ENCODE measurements at places on chromosomes 6 and 20.

DNA sequence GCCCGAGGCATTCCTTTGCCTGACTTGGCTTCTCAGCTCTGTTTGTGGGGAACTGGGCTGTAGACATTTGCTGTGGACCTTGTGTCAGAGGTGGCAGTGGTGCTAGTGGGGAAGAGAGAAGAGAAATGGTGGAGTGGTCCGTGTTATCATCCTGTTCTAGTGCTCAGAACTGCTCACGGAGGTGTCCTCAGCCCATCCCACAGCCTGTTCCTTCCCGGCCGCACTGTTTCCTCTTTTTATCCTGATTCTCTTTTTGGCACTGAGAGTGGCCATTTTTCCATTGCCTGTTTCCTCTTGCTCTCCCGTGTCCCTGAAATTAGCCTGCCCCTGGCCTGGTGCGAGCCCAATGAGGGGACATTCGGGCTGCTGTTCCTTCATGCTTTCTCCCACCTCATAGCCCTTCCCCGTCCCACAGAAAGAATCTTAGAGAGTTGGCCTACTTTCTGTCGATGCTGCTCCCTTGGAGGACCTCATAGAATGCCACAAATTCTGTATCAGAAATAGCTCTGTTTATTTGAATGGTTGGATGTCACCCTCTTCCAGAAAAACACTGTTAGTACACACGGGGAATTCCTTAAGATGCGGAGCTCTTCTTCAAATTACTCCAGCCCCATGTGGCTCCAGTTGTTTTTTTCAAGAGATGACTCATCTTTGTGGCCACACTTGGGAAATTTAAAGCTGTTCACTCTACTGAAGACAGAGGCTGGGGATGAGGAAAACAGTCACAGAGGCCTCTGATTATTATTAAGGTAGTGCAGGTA lies 26.1 kb downstream of the FARS2 start:
- DNase-seq = no peak

DNA sequence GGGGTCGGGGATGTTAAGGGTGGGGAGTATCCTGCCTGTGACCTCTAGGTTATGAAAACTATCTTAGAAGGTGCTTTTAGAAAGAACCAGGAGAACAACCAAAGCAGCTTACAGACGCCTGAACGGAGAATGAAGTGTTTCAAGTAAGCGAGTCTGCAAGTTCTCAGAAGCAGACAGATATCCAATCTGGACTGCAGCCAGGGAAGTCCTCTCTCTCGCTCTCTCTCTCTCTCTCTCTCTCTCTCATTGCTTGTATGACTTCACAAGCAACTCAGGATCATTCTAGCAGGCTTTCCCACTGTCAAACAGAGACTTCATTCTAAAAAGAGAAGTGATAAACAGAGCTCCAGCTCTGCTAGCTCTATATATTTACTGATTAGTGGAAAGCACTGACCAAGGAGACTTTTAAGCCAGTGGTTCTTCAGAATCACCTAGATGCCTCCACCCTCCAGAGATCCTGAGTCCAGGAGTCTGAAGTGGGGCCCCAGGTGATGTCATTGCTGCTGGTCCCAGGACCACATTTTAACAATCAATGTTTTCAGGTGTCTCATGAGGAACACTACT lies 6.0 kb downstream of the TCF21 start:
- no peak for DNase-seq

DNA sequence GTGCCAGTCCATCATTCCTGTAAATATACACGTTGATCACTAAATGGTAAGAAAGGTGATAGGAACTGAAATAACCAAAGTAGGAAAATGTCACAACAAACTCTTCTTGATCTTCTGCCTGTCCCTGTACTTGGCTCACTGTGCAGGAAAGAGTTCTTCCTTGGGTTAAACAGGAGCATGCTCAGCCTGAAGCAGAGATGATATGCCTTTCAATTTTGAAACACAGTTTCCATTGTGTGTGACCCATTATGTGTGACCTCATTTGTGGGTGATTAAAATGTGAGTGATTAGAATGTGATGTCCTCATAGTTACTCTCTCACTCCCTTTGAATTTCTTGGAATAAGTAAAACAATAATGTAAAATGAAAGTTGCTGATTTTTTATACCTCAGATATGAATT lies 427.2 kb upstream of the AGPAT4 start:
- no peak for DNase-seq

DNA sequence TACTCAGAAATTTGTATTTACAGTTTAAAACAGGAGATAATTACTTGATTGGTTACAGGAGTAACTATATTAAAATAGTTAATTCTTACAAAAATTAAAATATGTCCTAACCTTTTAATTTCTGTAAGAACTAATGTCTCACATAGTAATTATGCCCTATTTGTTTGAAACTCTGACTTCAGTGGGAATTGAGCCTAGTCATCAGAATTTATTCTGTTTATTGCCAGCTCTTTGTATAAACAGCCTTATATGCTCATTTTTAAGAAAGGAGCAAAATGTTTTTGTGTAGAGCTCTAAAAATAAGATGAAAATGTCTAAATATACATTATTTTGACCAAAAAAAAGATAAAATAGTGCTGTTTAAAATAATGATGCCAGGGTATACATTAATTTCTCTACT lies 21.5 kb downstream of the TRMT11 start:
- DNase-seq = no peak

- DNase-seq = no peak
Observed at GRCh38 chr6:31173406-31173805, 2.9 kb upstream of the POU5F1 start.

GRCh38 chr20:14219801-14220461 lies 117.5 kb downstream of the FLRT3 start:
- no peak for DNase-seq

- no peak for DNase-seq
Observed at GRCh38 chr20:51347831-51348230, 194.7 kb downstream of the NFATC2 start.

GRCh38 chr20:40262219-40262618 lies 426.8 kb downstream of the MAFB start:
- DNase-seq = no peak

DNA sequence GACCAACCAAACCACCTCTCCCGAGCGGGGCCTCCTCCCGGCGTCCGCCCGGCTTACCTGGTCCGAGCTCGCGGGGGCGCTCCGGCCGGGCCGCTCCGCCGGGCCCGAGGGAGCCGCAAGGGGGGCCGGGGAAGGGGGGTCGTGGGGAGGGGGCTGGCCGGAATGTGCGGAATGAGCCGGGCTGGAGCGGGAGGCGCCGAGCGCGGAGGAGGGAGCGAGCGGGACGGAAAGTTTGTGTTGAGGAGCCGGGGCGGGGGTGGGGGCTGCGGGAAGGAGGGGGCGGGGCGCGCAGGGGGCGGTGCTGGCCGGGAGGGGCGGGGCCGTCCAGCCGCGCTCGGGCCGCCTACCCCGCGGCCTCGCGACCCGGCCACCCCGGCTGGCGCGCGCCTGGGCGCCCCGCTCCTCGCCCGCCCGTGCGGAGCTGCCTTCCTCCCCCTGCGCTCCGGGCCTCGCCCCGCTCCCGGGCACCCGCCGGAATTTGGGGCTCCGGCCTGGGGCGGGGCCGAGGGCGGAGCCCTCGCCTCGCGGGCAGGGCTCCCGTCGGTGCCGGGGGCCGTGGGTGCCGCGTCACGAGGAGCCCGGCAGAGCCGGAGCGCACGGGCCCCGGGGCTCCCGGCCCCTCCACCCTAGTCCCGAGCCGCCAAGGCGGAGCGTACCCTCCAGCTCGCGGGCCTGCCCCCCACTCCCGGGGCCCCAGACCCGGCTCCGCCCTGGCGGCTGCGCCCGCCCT lies at the start of gene TEAD3:
Gene TEAD3 (minus strand): TSS at position 239 of the 730 bp plus-strand sequence.
- peak; percentile 18 for DNase-seq

DNA sequence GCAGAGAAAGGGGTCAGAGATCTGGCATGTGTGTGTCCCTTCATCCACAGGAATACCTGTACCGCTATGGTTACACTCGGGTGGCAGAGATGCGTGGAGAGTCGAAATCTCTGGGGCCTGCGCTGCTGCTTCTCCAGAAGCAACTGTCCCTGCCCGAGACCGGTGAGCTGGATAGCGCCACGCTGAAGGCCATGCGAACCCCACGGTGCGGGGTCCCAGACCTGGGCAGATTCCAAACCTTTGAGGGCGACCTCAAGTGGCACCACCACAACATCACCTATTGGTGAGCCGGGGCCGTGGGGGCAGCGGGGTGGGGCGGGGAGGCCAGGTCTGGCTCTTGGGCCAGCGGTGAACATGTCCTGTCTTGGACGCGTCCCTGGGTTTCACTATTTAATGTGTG lies 1.1 kb downstream of the MMP9 start:
- no peak for DNase-seq

GRCh38 chr6:156579564-156579963 lies 197.6 kb upstream of the ARID1B start:
- DNase-seq = no peak

DNA sequence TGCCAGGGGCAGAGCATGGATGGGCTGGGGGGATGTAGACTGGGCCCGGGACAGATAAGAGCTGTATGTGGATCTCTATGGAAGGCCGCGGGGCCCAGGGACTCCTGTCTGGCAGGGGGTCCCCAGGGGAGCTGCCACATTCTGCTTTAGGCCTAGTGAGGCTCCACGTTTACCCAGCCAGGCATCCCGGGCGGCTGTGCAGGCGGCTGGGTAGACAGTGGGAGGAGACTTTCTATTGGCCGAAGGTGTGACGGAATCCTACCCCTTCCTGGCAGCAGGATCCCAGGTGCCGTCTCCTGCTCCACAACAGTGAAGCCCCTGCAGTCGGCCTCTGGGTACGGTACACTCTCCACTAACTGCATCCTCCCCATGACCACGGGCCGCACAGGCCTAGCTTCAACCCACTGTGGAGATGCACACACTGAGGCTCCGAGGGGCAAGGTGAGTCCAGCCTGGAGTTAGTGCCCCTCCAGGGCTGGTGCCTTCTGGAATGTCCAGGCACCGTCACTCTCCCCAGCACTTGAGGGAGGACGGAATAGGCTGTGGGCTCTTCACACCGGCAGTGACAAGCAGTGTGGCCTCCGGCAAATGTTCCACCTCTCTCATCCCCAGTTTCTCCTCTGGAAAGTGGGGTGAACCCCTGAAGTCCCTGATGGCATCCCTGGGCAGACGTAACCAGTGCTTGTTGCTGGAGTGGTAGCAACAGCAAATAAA lies 36.8 kb upstream of the ZBP1 start:
- no peak for DNase-seq

GRCh38 chr20:58021481-58021880 lies 207.0 kb downstream of the ANKRD60 start:
- no peak for DNase-seq

DNA sequence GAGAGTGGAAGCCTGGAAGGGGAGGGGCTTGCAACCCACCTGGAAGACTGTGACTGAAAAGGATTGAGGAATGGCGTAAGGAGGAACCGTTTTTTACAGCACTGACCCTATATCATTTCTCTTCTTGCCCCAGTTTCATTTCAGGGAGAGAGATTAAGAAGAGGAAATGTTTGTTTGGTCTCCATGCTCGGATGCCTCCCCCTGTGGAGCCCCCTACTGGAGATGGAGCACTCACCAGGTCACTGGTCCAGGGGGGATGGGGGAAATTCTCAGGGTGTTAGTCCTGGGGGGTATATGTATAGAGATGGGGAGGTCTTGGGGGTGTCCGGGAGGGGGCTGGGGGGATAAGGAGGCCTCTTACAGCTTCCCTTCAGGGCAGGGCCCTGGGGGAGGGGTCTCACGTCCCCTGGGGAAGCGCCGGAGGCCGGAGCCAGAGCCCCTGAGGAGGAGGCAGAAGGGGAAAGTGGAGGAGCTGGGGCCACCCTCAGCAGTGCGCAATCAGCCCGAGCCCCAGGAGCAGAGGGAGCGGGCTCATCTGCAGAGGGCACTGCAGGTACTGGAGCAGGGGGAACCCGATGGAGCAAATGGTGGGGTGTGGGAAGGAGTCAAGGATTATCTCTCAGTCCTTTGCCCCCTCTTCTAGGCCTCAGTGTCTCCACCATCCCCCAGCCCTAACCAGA lies 3.2 kb downstream of the CUTA start:
- DNase-seq = no peak

- DNase-seq = no peak
Observed at GRCh38 chr6:36809941-36810803, 29.1 kb downstream of the CPNE5 start.

GRCh38 chr6:6915813-6916547 lies 191.8 kb upstream of the RREB1 start:
- DNase-seq = no peak

GRCh38 chr6:88989215-88989614 lies 25.8 kb upstream of the RNGTT start:
- DNase-seq = no peak

GRCh38 chr20:58888521-58889333 lies 36.2 kb downstream of the GNAS start:
- peak; percentile 49 for DNase-seq

DNA sequence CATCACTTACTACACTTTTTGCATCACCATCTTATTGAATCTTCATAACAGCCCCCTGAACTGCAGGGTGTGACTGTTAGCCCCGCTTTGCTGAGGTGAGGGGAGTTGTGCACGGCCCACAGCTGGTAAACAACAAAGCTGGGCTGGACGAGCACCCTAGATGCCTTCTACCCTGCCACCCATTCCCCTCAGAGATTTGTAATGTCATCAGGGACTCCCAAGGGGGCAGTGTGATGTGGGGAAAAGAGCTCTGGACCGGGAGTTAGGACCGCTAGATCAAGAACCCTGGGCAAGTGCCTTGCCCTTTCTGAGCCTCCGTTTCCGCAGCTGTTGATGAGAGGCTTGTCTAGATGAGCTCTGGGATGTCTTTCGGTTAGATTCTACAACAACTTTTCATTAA lies 20.9 kb downstream of the PKIG start:
- DNase-seq = no peak

DNA sequence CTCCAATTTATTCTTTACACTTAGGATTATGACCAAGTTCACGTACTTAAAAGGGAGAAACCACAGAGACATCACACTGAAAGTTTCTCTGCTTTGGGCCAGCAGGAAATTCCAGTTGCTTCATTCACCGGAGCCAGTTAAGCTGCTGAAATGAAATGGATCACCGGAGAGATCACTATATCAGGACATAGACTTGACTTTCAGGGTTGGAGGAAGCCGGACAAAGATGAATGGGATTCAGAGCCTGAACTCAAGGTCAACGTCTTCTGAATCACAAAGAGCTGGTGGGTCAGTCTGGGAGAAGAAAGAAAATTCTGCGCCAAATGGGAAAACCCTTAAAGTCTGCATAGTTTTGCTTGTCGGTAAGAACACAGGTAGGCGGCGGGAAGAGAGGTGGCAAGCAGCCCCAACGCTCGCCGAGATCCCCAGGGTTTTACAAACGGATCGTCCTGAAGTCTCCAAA lies 81.9 kb upstream of the CCDC28A start:
- no peak for DNase-seq

GRCh38 chr6:63690221-63690620 lies 54.6 kb downstream of the PHF3 start:
- no peak for DNase-seq

- no peak for DNase-seq
Observed at GRCh38 chr20:37558779-37559178, 31.1 kb upstream of the BLCAP start.

DNA sequence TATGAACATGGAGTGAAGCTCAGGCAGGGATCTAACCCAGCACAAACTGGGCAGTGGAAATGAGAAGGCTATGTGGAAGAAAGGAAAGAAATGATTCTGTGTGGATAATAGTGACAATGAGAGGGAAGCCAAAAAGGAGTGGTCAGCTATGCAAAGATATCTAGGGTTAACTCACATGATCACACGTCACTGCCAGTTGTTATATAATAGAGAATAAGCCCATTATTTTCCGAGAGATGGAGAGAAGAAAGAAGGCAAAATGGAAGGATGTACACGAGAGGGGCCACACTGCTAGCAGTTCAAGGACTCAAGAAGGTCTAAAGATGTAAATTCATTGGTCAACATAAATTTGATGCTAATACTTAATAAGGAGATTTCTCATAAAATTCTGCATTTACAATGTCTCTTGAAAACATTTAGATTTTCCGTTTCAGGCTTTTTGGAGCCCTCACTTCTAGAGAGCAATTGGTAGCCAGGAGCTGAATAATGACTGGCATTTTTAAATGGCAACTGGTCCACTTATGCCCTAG lies 18.8 kb upstream of the RCAN2 start:
- DNase-seq = no peak

Measured in stimulated activated CD8-positive, alpha-beta memory T cell treated with anti-CD3 and anti-CD28 coated beads, Interleukin-4, amount 100 ng/mL, for 4 hours (primary cell).